Midbrain (tissue), 1 donor: ENCODE measurements at places on chromosomes 3 and 15.

DNA sequence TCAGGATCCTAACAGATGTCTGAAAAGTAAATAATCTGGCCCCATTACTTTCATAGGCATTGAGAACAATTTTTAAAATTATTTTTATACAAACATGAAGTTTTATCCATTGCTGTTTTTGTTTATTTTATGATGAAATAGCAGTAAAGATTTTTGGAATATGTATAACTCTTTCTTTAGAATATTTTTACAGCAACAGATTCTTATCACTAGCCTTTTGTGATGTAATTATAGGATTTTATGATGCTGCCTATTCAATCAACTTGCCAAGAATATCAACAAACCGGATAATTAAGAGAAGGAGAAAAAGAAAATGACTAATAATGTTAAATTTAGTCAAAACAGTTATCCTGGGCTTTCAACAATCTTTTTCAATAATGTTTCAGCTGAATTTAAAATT lies 386.3 kb downstream of the ZIC1 start:
- no peak for DNase-seq

DNA sequence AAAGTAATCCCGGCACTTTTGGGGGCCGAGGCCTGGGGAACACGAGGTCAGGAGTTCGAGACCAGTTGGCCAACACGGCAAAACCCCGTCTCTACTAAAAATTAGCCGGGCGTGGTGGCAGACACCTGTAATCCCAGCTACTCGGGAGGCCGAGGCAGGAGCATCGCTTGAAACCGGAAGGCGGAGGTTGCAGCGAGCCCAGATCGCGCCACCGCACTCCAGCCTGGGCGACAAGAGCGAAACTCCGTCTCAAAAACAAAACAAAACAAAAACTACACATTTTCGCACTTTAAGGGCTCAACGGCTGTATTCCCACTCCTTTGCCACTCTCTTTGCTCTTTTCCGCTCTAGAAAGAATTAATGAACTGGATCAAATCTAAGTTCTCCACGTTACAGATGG lies 763 bp upstream of the TRNT1 start:
- DNase-seq, result no peak

GRCh38 chr15:40506964-40507571 lies 36.3 kb downstream of the CHST14 start:
- peak; percentile 68 for DNase-seq

DNA sequence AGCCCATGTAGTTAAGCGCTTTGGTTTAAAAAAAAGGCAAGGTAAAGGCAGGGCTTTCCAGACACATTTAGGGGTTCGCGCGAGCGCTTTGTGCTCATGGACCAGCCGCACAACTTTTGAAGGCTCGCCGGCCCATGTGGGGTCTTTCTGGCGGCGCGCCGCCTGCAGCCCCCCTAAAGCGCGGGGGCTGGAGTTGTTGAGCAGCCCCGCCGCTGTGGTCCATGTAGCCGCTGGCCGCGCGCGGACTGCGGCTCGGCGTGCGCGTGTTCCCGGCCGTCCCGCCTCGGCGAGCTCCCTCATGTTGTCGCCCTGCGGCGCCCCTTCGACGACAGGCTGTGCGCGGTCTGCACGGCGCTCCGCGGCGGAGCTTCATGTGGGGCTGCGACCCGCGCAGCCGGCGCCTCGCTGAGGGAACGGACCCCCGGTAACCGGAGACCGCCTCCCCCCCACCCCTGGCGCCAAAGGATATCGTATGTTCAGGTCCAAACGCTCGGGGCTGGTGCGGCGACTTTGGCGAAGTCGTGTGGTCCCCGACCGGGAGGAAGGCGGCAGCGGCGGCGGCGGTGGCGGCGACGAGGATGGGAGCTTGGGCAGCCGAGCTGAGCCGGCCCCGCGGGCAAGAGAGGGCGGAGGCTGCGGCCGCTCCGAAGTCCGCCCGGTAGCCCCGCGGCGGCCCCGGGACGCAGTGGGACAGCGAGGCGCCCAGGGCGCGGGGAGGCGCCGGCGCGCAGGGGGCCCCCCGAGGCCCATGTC lies 927 bp downstream of the SMAD6 start:
- no peak for DNase-seq

GRCh38 chr15:52236013-52236412 lies 44.8 kb upstream of the GNB5 start:
- DNase-seq, result no peak

- no peak for DNase-seq
These were observed 128.4 kb downstream of the FAM174B start for GRCh38 chr15:92527197-92527596.
